ENCODE measurements at places on chromosomes 5 and 9.

DNA sequence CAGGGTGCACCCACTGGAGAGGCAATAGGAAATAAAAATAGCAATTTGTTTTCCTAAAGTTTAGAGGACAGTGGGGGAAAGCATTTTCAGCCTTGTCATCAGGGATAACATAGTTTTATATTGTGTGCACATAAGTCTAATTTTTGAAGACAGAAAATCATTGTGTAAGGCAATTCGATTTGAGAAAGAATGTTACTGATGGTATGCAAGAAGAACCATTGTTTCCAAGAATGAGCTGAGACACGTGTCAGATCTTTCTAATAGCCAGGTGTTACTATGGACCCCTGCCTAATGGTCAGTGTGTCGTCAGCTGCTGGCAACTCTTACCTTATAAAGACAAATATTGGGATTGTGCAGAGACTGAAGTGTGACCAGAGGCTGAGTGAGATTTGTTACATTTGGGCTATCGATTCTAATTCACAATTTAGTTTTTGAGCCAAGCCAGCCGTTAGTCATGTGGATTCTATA lies 67.1 kb upstream of the PPP2R2B start:
- DNase-seq, result no peak

DNA sequence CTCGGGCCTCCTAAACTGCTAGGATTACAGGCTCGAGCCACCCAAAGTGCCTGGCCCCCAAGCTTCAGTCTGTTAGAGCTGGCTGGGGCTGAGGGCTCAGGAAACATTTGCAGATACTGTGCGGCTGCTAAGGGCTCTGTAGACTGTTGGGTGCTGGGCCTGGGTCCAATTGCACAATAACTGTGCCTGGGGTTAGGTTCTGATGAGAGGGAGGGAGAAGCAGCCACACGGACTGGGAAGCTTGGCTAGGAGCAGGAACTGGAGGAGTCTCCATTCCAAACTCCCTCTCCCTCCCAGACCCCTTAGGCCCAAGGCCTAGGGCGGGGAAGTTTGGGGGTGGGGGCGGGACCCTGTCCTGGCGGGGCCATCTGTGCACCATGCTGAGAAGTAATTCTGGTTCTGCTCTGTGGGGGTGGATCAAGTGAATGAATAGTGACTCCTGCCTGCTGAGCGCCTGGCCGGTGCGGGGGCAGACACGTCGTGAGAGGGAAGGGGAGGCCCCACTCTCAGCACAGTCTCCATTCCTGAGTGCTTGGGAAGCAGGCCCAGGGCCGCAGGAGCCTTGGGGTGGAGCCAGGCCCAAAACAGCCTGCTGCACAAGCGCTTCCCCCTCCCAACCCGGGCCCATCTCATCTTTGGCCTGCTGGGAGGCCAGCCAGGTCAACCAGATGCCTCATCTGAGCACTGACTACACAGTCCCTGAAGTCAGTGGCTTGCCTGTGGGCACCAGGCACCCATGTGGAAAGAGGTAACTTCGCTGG lies 1.5 kb downstream of the ASS1 start:
- no peak for DNase-seq

DNA sequence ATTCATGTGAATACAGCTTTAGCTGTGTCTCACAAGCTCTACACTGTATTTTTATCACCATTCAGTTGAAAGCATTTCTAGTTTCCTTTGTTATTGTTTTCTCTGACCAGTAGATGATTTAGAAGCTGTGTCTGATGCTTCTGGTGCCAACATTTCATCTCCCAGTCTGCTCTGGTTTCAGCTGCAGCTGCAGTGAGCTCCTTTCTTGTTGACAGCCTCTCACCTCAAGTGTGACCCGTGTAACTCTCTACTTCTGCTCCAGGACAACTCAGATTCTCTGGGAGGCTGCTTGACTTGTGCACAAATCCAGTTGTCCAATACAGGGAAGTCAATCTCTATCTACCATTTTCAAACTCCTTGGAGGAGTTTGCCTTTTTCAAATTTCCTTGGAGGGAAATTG lies 504.8 kb downstream of the DIRAS2 start:
- no peak for DNase-seq

- no peak for DNase-seq
These were observed 131.3 kb downstream of the SEC61B start for GRCh38 chr9:99353408-99353807.

DNA sequence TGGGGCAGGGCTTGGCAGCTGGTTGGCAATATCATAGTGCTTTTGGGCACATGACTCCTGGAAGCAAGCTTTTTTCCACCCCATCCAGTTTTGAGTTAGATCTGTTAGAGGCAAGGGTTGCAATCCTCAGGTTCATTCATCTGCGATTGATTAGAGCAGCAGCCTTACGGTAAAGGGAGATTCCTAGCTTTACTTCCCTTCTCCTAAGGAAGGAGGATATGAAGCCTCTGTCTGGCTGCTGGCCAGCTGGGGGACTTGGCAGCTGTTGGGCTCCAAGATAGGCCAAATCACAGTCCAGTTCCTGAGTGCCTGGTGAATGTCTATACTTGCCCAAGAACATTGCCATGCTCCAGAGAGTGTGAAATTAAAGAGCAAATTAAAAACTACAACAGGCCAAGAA lies 113.4 kb upstream of the CCNH start:
- DNase-seq, result no peak

DNA sequence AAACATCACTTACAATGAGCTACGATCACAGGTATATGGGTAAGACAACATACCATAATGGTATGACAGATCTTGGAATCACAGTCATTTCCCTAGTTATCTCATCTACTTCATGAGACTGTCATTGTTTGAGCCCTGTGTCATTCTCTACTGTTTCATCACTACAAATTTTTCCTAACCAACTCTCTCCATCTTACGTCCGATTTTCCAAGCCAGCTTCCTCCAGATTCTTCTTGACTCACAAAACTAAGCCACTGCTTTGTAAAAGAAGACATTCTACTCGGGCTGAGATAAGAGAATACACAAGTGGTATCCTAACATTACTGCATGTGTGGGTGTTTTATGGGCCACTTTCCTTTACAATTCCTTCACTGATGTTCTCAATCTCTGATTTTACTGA lies 49.6 kb downstream of the SERINC5 start:
- no peak for DNase-seq

- DNase-seq, result no peak
These were observed 170.8 kb downstream of the MACROH2A1 start for GRCh38 chr5:135228222-135228621.

GRCh38 chr9:134605966-134606357 lies 35.6 kb upstream of the COL5A1 start:
- DNase-seq, result no peak

GRCh38 chr9:90979138-90979551 lies 177.5 kb downstream of the SYK start:
- no peak for DNase-seq

DNA sequence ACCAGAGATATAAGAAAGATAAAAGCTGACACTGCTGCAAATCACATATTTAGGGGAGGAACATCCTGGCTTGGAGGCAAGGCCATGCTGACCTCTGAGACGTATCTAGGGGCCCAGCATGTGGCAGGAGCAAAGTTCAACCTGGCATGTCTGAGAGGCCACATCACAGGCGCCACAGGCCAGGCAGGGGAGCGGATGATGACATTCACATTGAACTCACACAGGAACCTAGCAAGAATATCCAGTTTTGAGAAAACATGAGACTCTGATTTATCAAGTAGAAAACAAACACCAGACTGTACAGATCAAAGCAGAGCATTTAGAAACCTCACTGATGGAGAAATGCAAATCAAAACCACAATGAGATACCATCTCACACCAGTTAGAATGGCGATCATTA lies 64.2 kb upstream of the STK32A start:
- DNase-seq, result peak; percentile 19

DNA sequence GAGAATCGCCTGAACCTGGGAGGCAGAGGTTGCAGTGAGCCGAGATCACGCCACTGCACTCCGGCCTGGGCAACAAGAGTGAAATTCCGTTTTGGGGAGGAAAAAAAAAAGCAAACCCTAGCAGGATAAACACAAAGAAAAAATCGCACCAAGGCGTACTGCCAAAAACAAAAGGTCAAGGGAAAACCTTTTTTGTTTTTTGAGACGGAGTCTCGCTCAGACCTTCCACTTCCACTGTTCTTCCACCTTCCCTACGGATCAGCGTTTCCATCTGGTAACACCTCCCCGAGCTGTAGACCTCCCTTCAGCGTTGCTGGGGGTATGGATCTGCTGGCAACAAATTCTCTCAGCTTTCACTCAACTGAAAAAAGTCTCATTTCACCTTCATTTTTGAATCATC lies 20.1 kb upstream of the FCN2 start:
- no peak for DNase-seq

- no peak for DNase-seq
These were observed 4.2 kb upstream of the IRX2 start for GRCh38 chr5:2755681-2756171.

GRCh38 chr5:83983852-83984251 lies 263.2 kb upstream of the HAPLN1 start:
- no peak for DNase-seq

GRCh38 chr5:79689541-79690466 lies at the start of gene CMYA5:
Gene CMYA5 (plus strand): TSS chr5:79689836. CDS start chr5:79689908, 72 bp downstream.
- DNase-seq, result no peak

DNA sequence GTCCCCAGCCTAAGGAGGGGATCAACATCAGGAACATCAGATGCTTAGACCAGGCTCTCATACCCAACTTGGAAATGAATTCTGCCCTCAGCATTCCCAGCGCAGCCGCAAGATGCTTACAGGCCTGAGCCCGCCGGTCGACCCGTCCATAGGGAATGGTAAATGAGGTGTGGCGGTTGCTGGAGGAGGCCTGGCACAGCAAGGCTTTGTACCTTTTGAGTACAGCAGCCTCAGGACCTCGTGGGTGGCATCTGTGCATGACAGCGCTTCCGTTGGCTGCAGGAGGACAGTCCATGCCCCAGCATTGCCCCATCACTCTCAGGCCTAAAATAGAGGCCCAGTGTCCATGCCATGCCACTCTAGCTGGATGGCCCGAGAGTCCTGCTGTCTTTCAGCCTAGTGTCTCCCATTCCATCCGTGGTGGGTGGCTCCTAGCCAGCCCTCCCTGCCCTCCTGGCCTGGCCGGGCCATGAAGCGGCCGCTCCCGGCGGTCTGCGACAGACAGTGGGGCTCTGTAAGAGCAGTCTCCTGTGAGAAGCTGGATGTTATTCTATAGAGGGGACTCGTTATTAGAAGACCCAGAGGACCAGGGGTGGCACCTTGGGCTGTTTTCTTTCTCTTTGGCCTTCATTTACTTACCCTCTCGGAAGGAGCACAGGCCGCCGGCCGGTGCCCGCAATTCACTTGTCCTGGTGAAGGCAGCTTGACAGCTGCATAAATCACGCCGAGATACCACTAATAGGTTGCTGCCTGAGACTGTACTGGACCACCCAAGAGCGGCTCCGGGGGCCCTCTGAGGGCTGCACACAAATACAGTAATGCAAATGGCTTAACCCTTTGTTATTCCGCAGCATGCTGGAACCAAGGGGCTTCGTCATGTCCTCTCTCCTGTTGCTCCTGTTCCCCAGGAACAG lies 223.5 kb upstream of the TUT7 start:
- no peak for DNase-seq

- peak; percentile 92 for DNase-seq
These were observed 31.6 kb downstream of the TNFSF8 start for GRCh38 chr9:114898741-114899140.

- DNase-seq, result no peak
These were observed 150.8 kb downstream of the MEF2C start for GRCh38 chr5:88732181-88732633.

GRCh38 chr9:116178481-116179211 lies 25.1 kb downstream of the PAPPA start:
- DNase-seq, result no peak

GRCh38 chr9:122206118-122207046 lies 22.4 kb downstream of the LHX6 start:
- no peak for DNase-seq

All from central memory CD4-positive, alpha-beta T cell (primary cell).